ENCODE measurements at places on chromosomes 3 and 15. TPM values are rescaled to one million over a fixed set of nuclear protein-coding genes. Genes with fewer than 3 reads are reported as not detected.
A peak's percentile ranks its signal among the peaks of the same experiment; 100 is the strongest.

GRM2 gene
- 1.9 TPM for total RNA-seq

ATP13A4 gene
- 3.0 TPM for total RNA-seq

C3orf62 gene
- 9.9 TPM for total RNA-seq

GATA2 gene
- not detected for total RNA-seq

DNA sequence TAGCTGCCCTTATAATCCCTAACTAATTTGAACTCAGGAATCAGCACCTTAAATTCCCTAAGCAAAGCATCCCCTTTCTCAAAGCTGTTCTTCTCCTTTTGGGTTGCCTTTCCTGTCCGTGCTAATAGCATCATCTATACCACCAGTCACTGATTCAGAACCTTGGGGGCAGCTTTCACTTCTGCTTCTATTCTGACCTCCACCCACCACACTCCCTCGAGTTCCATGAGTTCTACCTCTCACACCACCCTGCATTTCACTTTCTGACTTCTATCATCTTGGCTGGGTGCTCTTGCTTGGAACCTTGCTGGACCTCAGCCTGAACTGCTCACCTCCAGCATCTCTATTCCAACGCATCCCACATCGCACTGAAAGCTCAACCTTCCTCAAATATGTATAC, 55.4 kb upstream of the KCNMB2 start:
- no peak for DNase-seq

GRCh38 chr3:48664929-48665328, 2.2 kb upstream of the CELSR3 start:
- no peak for DNase-seq

GRCh38 chr3:124483915-124484470, 246.3 kb upstream of the UMPS start:
- DNase-seq = no peak

DNA sequence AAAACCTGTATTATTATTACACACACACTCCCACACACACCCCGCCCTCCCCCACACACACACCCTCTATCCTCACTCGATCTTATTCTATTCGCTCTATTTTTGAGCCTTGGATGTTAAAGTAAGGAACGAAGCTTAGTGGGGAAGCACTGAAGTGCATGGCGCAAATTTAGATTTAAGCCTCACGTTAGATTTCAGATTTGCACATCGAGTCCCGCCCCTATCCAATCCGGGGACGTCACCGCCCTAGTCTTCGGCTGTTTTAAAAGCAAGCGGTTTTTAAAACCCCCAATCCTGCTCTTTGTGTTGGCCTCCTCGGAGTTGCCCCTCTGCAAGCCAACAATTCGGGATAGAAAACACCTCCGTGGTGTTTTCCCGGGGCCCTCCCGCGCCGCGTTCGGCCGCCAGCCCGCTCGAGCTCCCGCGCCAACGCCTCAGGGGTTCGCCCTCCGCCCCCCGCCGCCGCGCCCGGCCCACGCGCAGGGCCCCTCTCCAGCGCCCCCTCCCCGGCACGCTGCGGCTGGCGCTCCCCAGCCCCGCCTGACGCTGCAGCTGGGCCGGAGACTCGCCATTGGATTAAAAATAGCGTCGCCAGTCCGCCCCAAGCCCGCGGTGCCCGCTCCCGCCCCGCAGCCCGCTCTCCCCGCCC, at the start of gene USP13:
Gene USP13 (plus strand): TSS at position 594 of the 649 bp plus-strand sequence. CDS start 186 bp downstream, outside the sequence.
- peak; percentile 70 for DNase-seq
